ENCODE measurements at places on chromosomes 11 and 22.

GRCh38 chr11:14519597-14519916 is 629 bp downstream of the PSMA1 start:
- no peak for DNase-seq

GRCh38 chr11:59206635-59207034 is 6.1 kb downstream of the MPEG1 start:
- DNase-seq = no peak

DNA sequence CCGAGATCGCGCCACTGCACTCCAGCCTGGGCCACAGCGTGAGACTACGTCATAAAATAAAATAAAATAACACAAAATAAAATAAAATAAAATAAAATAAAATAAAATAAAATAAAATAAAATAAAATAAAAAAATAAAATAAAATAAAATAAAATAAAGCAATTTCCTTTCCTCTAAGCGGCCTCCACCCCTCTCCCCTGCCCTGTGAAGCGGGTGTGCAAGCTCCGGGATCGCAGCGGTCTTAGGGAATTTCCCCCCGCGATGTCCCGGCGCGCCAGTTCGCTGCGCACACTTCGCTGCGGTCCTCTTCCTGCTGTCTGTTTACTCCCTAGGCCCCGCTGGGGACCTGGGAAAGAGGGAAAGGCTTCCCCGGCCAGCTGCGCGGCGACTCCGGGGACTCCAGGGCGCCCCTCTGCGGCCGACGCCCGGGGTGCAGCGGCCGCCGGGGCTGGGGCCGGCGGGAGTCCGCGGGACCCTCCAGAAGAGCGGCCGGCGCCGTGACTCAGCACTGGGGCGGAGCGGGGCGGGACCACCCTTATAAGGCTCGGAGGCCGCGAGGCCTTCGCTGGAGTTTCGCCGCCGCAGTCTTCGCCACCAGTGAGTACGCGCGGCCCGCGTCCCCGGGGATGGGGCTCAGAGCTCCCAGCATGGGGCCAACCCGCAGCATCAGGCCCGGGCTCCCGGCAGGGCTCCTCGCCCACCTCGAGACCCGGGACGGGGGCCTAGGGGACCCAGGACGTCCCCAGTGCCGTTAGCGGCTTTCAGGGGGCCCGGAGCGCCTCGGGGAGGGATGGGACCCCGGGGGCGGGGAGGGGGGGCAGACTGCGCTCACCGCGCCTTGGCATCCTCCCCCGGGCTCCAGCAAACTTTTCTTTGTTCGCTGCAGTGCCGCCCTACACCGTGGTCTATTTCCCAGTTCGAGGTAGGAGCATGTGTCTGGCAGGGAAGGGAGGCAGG is at the start of gene GSTP1:
GSTP1 (plus strand) TSS at position 566 of the 958 bp plus-strand sequence; CDS start at position 598, 32 bp downstream.
- peak; percentile 69 for DNase-seq

GRCh38 chr11:110798201-110798900 is 86.1 kb upstream of the ARHGAP20 start:
- DNase-seq = no peak

- DNase-seq = no peak
Observed at GRCh38 chr11:126186708-126187529, 24.5 kb downstream of the RPUSD4 start.

DNA sequence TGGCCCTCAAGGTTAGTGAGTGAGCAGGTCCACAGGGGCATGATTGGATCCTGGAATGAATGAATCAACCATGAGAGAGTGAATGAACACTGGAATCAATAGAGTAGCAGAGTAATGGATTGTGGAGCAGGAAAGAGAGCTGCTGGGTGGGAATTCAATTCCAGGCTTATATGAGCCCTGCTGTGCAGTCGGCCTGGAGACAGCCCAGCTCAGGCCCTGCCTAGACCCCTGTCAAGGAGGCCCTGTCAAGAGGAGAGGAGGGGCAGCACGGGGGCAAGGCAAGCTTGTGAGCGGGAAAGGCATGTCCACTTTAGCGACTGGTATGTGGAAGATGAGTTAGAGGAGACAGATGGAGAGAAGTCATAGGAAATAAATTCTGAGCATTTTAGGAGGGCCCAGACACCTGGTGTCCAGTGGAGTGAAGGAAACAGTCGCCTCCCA is 1.3 kb upstream of the FOLR1 start:
- DNase-seq = no peak

- peak; percentile 40 for DNase-seq
Observed at GRCh38 chr11:117180661-117181585, 2.4 kb downstream of the SIDT2 start.

DNA sequence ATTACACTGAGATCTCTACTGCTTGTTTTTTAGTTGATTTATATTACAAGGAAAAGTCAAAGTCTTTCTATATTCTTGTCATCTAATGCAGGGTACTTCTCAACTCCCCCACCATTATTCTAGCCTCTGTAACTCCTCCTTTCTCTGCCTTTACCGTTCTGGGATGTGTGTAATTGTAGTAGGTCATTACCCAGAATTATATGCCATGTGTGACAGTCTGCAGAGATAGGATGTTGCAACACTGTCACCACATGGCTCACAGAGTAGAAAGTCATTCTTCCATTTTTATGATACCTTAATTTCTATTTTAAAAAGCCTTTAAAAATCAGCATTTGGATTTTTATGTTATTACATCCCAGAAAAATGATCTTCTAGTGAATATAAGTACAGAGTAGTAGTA is 32.7 kb downstream of the ZNF143 start:
- DNase-seq = no peak
